ENCODE measurements at places on chromosomes 13 and 19.

- no peak for DNase-seq
Measured at GRCh38 chr13:73948848-73949529, 185.2 kb downstream of the KLF12 start.

DNA sequence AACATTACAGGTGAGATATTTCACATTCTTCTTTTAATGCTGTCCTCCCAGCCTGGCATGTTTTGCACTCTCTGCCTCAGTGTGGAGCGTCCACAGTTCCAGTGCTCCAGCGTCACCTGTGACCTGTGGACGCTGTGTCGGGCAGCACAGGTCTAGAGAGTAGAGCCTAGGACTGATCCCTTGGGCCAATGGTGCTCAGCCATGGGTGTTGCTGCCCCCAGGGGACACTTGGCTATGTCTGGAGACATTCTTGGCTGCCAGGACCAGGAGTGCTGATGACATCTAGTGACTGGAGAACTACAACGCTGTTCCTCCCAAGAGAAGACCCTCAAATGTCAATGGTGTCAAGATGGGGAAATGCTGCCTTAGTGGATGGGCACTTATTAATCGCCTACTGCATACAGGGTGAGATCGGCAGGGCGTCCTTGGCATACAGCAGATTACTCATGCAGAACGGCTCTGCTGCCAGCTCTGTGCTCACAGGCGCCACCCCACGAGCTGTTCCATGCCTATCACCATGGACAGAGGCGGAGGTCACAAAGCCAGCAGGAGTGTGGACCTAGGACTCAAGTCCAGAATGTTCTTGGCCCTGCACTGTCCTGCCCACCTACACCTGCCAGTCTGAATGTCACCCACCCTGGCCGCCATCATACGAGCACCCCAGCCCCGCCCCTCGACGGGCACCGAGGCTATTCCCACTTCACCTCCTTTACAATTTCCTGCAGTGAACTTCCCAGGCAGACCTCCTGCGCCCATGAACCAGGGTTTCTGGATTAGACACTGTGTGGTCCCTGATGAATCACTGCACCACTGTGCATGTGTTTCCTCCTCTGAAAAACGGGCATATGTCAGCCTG, 13.9 kb upstream of the MADCAM1 start:
- no peak for DNase-seq

DNA sequence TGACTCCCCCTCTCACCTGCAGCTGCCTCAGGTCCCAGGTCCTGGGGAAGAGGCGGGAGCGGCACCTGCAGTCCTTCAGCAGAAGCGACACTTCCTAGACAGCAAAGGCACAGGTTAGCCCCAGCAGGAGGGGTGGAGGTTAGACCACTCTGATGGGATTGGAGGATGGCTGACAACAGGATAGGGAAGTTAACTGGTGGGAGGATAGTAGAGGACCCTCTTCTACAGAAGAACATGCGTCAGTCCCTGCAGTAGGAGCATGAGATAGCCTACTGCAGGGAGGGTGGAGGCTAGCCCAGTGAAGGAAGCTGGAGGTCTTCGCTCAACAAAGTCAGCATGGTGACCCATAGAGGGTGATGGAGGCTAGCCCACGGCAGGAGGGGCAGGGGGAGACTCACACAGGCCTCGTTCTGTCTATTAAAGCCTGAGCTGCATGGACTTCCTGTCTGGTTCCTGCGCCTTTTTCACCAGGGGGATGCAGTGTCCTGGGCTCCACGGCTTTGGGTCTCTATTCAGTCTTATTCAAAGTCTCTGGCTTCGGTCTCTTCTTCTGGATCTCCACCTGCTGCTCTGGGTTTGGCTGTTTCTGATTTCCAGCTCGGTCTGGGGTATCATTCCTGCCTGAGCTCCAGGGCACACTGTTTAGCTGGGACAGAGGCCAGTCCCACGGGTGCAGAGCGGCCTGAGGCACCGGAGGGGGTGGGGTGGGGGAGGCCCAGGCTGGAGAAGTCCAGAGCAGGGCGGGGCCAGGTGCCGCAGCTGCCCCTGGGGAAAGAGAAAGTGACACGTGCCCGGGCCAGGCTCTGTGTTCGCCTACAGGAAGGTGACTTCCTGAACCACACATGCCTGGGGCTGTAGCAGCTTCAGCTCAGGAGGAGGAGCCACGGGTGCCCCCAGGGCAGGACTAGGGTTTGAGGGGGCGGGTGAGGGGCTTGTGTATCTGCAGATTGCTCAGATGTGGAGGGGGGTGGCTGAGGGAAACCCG, 7.3 kb downstream of the IFNL3 start:
- DNase-seq, result no peak

- DNase-seq, result no peak
Measured at GRCh38 chr13:113901642-113902041, 37.8 kb upstream of the GAS6 start.

GRCh38 chr13:70788074-70788473, 679.8 kb upstream of the KLHL1 start:
- DNase-seq, result peak; percentile 47

DNA sequence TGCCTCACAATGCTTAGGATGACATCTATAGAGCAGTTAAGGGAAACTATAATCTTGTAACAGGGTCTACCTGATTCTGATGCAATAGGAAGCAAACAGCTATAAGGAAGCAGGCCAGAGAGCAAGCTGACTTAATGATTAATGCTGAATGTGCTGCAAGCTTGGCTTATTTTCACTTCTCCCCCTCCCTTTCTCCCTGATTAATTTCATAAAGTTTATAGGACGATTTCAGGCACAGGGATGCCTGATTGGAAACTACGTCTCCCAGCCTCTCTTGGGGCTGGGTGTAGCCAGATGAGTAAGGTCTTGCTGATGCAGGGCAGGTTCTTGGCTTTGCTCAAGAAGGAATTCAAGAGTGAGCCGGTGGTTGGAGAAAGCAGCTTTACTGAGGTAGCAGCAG, 82.8 kb upstream of the MRI1 start:
- no peak for DNase-seq

Data from NCI-H2171 treated with DMSO at 0.1 percent for 48 hours (cell line).